ENCODE measurements at places on chromosomes 6 and 20.

GRCh38 chr20:6135347-6135746 is 12.5 kb upstream of the FERMT1 start:
- H3K36me3 ChIP-seq, result no peaks in the 10 kb centered on the region
- H3K4me1 ChIP-seq, result no peaks in the 10 kb centered on the region
- H3K27ac ChIP-seq, result no peak overlapping the region
- no peak for DNase-seq
- peaks cover 16% of the 10 kb centered on the region for H3K27me3 ChIP-seq
- H3K4me3 ChIP-seq, result no peak overlapping the region

- peaks cover 5% of the 10 kb centered on the region for H3K4me1 ChIP-seq
- peaks cover 7% of the 10 kb centered on the region for H3K36me3 ChIP-seq
- H3K4me3 ChIP-seq, result no peak overlapping the region
These were observed 11.9 kb downstream of the ADGRF4 start for GRCh38 chr6:47710295-47710694.

DNA sequence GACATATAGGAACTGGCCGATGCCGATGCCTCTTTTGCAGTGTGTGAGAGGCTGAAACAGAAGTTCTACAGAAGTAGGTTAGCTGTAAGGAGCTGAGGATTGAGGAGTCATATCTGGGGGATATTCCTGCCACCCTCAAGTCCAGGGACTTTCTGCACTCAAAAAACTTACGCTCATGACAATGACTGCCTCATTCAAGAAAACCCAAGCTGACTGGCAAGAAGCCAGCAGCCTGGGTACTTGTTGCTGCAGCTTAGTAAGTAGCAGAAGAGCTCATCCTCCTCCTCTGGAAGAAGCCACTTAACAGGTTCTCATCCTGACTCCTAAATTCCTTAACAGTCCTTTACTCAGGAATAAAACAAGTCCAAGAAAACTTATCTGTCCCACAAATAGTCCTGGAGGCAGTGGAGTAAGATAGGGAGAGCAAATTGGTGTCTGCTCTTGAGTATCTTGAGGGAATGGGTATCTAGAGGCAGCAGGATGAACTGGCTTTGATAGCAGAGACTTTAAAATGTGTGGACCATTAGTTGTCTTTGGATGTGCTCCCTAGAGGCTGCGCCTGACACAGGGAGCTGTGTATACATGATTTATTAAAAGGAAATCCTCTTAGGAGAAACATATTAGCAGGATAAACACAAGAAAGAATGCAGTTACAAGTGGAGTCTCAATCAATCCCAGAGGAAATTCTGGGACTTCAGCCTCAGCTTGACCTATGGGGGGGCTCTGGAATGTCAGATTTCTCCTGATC is 7.4 kb downstream of the CALHM5 start:
- H3K27ac ChIP-seq, result no peak overlapping the region
- no peaks in the 10 kb centered on the region for H3K36me3 ChIP-seq
- no peaks in the 10 kb centered on the region for H3K27me3 ChIP-seq
- H3K4me3 ChIP-seq, result no peak overlapping the region

DNA sequence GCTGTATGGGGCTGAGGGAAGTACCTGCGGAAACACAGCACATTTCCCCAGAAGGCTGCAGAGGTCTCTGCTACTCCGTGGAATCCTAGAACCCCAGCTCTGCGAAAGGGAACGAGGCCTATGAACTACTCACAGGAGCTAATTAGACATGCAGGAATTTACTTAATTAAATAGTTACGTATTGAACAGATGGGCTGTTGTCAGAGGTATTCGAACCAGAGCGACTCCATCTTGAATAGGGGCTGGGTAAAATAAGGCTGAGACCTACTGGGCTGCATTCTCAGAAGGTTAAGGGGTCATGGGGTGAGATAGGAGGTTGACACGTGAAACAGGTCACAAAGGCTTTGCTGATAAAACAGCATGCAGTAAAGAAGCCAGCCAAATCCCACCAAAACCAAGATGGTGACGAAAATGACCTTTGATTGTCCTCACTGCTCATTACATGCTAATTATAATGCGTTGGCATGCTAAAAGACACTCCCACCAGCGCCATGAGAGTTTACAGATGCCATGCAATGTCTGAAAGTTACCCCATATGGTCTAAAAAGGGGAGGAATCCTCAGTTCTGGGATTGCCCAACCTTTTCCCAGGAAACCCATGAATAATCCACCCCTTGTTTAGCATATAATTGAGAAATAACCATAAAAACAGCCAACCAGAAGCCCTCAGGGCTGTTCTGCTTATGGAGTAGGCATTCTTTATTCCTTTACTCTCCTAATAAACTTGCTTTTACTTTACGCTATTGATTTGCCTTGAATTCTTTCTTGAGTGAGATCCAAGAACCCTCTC is 14.7 kb upstream of the SSTR4 start:
- no peaks in the 10 kb centered on the region for H3K27me3 ChIP-seq
- no peak overlapping the region for H3K27ac ChIP-seq
- DNase-seq, result no peak
- peaks cover 15% of the 10 kb centered on the region for H3K4me1 ChIP-seq
- no peaks in the 10 kb centered on the region for H3K36me3 ChIP-seq

GRCh38 chr6:36618366-36619355 is 24.5 kb downstream of the SRSF3 start:
- H3K27ac ChIP-seq, result no peak overlapping the region
- peaks cover 10% of the 10 kb centered on the region for H3K36me3 ChIP-seq
- DNase-seq, result no peak
- H3K27me3 ChIP-seq, result no peaks in the 10 kb centered on the region
- H3K4me1 ChIP-seq, result peaks cover 20% of the 10 kb centered on the region

Measured in MCF 10A (cell line).